ENCODE measurements at places on chromosomes 5 and 9.

DNA sequence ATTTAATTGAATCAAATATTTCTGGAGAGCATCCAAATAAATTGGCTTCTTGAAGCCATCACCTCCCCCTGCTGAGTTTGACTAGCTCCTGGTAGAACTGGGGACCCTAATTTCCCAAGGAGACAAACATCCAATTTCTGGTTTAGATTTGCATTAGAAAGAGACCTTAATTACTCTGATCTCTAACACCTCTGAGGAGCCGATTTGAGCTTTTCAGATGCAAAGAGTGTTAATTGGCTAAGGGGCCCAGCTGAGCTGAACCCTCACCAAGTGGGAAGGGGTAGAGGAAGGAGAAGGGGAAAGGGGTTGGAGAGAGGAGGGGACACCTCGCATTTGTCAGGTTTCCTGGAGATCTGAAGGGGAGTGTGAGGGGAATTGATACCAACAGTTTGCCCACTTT, 145.4 kb upstream of the SHB start:
- no peak for DNase-seq

GRCh38 chr5:73781107-73781768, 155.2 kb downstream of the ARHGEF28 start:
- DNase-seq: no peak

GRCh38 chr9:91515074-91515687, 91.5 kb upstream of the NFIL3 start:
- peak; percentile 60 for DNase-seq

- DNase-seq: peak; percentile 70
Observed at GRCh38 chr9:37486616-37487548, 1.1 kb downstream of the POLR1E start.

DNA sequence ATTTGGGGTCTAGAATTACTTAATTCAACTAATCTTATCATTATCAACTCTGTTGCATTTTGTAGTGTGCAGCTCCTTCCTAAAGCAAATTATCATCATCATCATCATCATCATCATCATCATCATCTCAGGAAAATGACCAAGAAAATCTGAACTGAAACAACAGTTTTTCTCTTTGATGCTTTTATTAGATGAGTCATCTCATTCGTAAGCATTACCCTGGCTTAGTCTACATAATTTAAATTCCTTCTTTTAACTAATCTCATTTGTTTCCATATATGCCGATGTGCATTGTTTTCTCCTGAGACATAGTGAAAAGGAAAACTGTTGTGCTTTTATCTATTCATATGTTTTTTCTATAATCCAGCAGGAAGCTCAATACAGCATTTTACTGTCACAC, 173.0 kb upstream of the PDE4D start:
- DNase-seq: no peak

- DNase-seq: no peak
Observed at GRCh38 chr5:177027665-177028064, 5.2 kb downstream of the ZNF346 start.

GRCh38 chr5:35618781-35619180, 1.1 kb downstream of the SPEF2 start:
- no peak for DNase-seq

DNA sequence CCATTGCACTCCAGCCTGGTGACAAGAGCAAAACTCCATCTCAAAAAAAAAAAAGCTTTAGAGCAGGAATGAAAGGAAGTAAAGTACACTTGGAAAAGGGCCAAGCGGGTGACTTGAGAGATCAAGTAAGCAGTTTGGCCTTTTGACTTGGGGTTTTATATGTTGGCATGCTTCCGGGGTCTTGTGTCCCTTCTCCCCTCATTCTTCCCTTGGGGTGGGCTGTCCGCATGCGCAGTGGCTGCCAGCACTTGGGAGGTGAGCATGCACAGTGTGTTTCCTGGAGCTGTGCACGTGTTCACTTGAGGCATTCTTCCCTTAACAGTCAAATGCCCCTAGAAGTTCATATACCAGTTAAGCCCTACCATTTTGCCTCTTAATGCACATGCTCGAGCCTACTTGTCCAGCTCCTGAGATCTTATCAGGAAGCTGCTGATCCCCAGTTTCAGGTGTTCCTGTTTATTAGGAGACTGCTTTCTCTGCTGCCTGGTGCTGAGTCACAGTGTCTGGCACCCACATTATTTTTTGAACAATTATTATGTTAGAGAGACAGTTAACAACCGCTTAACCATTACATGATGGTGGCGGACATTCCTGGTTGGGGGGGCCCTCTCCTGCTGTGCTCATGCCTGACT, 32.6 kb upstream of the PRRC2B start:
- peak; percentile 65 for DNase-seq

GRCh38 chr9:131609099-131609830, 63.9 kb downstream of the PRRT1B start:
- peak; percentile 67 for DNase-seq

GRCh38 chr5:891117-891836, 1.3 kb downstream of the BRD9 start:
- peak; percentile 75 for DNase-seq

- no peak for DNase-seq
Observed at GRCh38 chr9:73152543-73152844, 829 bp downstream of the ANXA1 start.

DNA sequence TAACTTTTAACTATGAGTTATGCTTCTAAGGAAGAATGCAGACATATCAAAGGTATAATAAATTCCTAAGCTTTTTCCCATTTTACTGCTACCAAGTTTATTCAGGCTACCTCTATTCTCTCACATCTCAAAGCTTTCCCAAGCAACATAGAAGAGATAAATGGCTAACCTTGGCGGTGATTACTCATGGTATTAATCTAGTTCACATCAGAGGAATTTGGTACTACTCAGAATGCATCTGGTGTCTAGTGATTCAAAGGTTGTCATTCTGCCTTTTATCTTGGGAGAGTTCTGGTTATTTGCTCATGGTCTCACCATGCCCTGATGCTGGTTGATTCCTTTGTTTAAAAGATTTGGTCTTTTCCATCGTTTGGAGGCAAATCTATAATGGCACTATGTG, 182.7 kb downstream of the TAF11L14 start:
- DNase-seq: no peak

- no peak for DNase-seq
Observed at GRCh38 chr9:35862328-35862727, 7.9 kb downstream of the OR13J1 start.

DNA sequence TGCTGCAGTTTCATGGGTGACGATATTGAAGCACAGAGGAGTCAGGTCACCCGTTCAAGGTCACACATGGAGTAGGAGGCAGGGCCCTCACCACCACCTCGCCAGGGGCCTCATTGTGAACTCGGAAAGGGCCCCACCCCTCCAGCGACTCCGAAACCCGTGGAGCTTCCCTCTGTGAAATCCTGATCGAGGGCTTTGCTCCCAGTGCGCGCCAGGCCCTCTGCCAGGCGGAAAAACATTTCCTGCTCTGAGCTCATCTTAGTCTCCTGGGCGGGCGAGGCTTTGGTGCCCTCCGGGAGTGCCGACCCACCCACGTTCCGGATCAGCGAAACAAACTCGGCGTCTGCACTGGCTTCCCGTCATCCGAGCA, 75.0 kb upstream of the FCN1 start:
- DNase-seq: no peak

GRCh38 chr5:79503794-79504495, 10.0 kb downstream of the HOMER1 start:
- DNase-seq: no peak

DNA sequence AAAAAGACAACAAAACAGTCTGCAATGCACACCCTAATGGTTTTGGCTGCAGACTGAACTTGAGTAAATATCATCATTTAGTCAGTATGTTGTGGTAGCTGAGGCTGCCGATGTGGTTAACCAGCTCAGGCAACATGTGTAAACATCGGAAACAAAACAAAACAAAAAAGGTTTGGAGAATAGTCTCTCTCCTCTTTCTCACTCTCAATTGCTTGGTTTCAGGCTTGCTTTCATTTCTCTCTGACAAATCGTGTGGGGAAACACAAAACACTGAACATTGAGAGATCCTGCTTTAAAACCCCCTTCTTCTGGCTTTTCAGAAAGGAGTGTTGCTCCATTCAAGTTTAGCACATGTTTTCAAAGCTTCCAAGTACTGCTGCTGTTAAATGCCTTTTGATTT, 453.3 kb downstream of the BNC2 start:
- peak; percentile 74 for DNase-seq

DNA sequence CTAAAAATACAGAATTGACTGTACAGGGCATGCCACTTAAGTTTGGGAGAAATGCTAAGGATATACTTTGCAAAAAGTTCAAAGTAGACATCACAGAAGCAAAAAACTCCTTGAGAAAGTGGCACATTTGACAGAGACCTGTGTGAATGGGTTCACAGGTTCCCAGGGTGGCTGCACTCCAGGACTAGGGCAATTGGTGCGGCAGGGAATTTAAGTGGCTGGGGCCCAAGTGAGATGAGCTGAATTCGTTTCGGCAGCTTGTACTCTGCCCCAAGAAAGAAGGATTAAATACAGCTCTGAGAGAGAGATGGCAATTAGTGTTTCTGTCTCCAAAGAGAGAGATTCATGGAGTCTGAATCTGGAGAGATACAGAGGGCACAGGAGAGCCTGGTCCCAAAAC, 280.1 kb downstream of the FBXL17 start:
- DNase-seq: no peak

DNA sequence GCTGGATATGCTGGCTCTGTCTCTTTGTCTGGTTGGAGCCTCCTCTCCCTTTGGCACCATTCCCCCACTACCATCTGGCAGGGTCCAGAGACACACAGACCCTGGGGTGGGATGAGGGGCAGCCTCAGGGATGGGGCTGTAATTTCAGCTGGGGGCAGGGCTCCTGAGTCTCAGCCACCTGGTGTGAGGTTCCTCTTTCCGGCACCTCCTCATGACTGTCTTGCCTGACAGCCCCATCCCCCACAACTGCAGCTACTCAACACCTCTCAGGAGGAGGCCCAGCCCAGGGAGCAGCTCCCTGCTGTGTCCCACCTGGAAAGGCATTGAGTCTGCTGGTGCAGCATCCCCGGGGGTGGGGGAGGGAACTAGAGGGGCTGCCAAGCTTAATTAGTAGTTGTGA, 11.7 kb upstream of the RPS14 start:
- no peak for DNase-seq

DNA sequence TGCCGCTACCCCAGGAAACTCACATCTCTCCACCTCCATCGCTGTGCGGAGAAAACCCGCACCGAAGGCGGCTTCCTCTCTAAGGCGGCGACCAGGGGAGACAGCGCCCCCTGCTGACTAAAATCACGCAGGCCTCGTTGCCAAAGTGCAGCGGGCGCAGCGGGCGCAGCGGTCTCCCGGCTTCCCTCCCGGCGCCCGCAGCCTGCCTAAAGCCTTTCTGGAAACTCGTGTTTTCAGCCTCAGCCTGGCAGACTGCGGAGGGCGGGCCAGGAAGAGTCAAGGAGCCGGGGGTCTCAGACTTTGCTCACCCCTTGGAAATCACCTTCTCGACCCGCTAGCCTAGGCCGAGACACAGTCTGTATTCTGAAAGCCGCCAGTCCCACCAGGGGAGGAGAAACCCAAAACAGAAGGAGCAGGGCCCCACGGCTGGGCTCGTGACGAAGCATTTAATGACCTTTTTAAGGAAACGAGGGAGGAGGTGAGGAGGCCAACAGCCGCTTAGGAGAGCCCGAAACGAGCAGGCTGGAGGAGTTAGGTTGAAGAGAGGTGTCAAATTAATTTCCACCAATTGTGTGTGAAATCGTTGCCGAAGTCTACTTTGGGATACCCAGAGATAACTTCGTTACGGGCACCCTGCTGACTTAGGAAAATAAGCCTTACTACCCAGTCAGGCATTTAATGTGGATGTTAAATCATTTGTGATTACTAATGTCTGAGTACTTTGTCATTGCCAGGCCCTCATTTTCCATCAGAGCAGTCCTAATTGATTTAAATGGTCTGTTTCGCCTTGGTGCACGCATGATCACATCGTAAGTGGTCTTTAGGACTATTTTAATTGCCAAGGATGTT, 7.3 kb upstream of the FOXB2 start:
- DNase-seq: no peak

DNA sequence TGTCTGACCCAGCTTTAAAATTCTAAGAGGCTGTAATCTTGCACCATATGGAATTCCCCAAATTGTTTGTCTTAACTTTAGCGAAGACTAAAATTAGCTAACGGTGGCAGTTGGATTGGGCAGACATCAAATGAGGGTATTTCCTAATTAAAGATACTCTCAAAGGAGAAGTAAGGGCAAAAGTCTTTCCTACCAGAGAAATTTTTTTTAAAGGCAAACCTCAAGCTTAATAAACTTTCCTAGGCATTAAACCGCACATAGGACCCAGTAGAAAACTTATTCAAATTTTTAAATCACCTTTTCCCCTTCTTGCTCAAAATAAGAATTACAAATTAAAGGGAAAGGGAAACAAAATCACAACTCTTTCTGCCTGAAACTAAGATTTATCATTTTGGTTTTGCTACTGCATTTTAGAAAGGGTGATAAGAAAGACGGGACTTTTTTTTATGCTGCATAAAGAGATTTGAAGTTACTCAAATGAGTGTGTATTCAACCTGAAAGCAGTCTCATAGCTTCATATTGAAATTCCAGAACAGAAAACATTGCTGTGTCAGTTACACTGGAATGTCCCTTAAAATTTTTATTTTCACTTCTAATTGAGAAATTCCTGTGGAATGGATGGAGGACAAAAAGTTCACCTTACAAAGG, 189.1 kb upstream of the PTGER4 start:
- DNase-seq: no peak

GRCh38 chr9:115832031-115832430, 321.6 kb upstream of the PAPPA start:
- no peak for DNase-seq

DNA sequence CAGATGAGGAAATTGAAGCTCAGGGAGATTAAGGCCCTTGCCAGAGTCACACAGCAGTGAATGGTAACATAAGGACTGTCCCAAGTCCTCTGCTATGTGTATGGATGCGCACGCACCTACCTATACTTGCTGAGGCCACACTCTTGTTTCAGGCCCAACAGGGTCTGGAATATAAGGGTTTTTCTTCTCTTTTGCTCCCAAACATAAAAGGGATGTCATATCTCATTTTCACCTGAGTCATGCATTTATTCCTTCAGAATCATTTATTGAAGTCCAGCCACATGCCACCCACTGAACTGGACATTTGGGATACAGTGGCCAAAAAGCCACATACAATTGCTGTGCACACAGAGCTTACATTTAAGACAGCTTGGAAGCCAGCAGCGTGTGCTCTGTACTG, 92.0 kb downstream of the SH3TC2 start:
- DNase-seq: no peak

- no peak for DNase-seq
Observed at GRCh38 chr9:104842698-104843097, 78.8 kb downstream of the NIPSNAP3B start.

DNA sequence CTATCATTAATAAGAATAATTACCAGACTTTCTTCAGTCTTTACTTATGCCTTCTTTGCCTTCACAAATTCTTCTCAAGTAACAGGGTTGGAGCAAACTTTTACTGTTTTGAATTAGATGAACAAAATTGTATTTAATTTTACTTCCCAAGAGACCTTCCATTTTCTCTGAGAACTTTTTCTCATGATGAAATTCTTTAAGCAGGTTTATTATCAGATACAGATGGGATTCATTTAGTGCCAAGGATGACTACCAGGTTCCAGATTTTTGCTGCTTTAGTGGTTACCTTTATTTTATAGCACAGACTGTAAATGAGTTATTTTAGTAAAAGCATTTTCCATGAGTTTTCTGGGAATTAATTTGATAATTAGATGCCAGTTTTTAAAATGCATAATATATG, 125.1 kb downstream of the GDNF start:
- DNase-seq: no peak
